ENCODE measurements at places on chromosomes 3 and 15.

GRCh38 chr3:107598926-107599771, 76.4 kb downstream of the BBX start:
- peaks cover 11% of the 10 kb centered on the region for H3K36me3 ChIP-seq
- H3K27ac ChIP-seq, result peak overlapping the region; percentile 78
- peak; percentile 84 for DNase-seq

GRCh38 chr3:6860954-6861624, at the start of gene GRM7:
GRM7 (plus strand) TSS chr3:6861115.
- peaks cover 17% of the 10 kb centered on the region for H3K27me3 ChIP-seq
- DNase-seq, result no peak
- H3K36me3 ChIP-seq, result no peaks in the 10 kb centered on the region
- H3K4me3 ChIP-seq, result peak within 1 kb of the TSS; percentile 24
- no peaks in the 10 kb centered on the region for H3K4me1 ChIP-seq
- H3K27ac ChIP-seq, result no peak within 1 kb of the TSS

DNA sequence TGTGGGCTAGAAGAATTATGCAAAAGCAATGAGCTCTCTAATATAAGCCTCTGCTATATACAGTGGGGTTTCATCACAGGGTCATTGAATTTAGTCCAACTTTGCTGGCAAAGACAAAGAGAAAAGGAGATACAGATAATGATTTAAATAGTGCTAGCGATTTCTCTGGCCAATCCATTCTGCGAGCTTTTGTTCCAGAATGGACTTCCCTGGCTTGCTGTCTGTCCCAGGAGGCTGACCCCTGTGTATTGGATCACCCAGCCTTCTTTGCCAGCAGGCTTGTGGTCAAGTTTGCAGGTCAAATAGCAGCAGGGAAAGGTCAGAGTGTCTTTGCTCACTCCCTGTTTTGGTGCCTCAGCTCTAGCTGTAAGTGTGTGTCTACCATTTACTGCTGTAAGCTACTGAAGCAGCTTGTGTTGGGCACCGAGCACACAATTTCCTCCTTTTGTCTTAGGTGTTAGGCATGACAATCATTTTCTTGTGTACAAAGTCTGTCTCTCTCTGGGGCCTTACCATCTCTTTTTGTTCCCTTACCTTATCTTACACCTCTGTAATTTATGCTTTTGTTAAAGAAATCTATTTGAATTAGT, 55.7 kb downstream of the UNC13C start:
- H3K4me3 ChIP-seq, result no peak overlapping the region
- DNase-seq, result no peak
- H3K27ac ChIP-seq, result no peak overlapping the region
- H3K27me3 ChIP-seq, result no peaks in the 10 kb centered on the region

DNA sequence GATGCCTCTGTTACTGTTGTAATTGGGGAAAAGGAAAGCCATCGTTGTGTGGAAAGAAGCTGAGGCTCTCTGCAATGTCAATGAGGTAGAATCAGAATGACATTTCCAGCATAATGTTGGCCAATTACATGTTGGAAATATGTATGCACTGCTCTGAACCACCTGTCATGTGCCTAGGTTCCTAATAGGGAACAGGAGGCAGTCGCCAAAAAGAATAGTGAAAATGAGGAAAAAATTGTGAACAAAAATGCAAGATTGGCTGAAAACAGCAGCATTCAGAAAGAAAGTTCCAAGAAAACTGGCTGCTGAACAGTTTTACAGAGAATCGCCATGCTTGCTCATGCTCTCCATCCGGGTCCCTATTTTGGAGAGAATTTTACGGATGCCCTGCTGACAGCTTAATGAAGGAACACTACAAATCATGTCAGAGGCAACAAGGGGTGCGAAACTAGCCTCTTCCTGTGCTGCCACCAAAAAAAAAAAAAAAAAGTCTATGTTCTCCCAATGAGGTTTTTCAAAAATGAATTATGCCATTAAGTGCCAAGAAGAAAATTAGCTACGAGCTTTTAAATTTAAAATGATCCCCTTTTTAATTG, 305.9 kb upstream of the ARRDC4 start:
- peaks cover 24% of the 10 kb centered on the region for H3K27me3 ChIP-seq
- H3K27ac ChIP-seq, result no peak overlapping the region
- H3K4me1 ChIP-seq, result no peaks in the 10 kb centered on the region

DNA sequence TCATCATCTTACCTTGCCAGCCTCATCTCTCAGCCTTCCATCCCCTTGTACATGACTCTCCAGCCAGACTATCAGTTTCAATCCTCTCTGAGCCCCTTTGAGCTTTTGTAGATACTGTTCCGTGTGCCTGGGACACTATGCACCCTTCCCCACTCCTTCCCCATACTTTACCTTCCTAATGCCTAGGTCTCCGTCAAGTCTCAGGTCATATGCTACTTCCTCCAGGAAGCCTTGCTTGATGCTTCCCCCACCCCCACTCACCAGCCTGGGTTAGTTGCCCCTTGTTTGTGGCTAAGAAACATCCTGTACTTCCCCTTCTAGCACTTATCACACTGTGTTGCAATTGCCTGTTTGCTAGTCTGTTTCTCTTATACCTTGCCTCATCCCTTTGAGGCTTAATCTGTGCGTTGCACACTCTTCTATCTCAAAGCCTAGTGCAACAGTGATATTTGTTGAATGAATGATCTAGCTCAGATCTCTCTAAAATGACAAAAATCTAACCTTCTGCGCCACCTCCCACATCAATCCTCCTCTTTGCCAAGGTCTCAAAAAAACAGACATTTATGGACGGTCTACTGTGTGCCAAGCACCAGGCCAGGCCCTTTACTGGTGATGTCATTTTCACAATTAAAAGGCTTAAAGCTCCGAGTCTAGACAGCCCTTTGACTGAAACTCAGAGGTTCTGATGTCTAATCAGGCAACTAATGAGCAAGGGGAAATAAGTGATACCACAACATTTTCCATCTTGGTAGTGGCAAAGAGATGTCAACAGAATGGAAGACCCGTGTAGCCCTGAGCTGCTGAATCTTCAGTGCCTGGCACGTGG, 6.5 kb upstream of the USP3 start:
- H3K4me3 ChIP-seq, result no peak overlapping the region
- no peak overlapping the region for H3K27ac ChIP-seq
- DNase-seq, result peak; percentile 88
- no peaks in the 10 kb centered on the region for H3K36me3 ChIP-seq
- H3K4me1 ChIP-seq, result peaks cover 64% of the 10 kb centered on the region

- peaks cover 34% of the 10 kb centered on the region for H3K36me3 ChIP-seq
- no peak for DNase-seq
- no peak overlapping the region for H3K4me3 ChIP-seq
- H3K4me1 ChIP-seq, result peaks cover 5% of the 10 kb centered on the region
- no peaks in the 10 kb centered on the region for H3K27me3 ChIP-seq
- H3K27ac ChIP-seq, result no peak overlapping the region
These were observed 10.8 kb upstream of the SEMA3B start for GRCh38 chr3:50258029-50258680.

DNA sequence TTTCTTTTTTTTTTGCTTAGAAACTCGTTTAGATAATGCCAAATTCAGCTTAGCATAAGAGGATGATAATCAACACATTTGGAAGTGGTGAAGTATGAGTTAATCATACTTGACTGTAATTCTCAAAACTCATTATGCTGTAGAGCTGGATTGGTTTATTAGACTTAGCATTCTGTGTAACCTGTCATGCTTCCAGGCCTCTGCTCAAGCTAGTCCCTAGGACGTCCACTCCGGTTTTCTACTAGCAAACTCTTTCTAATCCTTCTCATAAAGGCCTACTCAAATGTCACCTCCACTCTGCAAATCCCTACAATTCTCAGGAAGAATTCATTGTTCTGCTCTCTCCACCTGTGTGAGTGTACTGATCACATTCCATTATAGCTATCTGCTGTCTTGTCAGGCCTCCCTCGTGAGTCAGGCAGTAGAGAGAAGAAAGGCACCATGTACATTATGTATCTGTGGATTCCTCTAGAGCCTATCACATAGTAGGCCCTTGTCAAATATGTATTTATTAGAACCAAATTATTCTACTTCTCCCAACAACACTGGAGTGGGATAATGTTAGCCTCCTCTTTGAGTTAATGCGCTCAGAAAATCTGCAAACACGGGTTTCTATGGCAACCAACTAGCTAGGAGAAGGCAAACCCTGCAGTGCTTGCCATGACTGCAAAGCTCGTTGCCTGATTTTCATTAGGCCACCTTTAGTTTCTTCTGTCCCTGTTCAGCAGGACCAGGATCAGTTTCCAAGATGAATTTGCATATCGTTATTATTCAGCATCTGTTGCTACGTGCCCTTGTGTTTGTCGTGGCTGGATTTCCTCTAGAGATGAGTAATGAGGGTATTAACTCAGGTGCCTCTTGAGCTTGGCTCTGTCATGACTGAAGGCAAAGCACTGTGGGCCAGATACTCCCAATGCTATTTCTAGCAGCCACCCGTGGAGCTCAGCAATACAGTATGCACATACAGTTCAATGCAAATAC, 30.7 kb downstream of the ATP13A5 start:
- H3K27ac ChIP-seq, result no peak overlapping the region
- DNase-seq, result no peak
- H3K4me3 ChIP-seq, result no peak overlapping the region
- peaks cover 2% of the 10 kb centered on the region for H3K27me3 ChIP-seq

DNA sequence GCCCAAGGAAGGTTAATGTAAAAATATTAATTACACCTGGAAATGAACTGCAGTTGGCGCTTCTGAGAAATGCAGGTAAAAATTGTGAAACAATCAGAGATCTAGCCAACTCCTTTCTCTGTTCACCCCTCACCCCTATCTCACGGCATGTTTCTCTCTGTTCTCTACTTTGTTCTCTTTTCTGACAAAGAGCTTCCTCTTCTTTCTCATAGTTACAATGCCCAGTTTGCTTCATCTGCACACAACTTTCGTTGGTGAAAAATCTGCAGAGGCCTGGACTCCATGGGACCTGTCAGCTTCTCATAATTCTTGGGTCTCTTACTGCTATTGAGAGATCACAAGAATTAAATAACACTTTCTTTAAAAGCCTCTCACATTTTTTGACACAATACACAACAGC, 212.9 kb upstream of the LRRN1 start:
- no peak for DNase-seq
- H3K27me3 ChIP-seq, result no peaks in the 10 kb centered on the region
- no peak overlapping the region for H3K27ac ChIP-seq

- peaks cover 12% of the 10 kb centered on the region for H3K36me3 ChIP-seq
- H3K4me3 ChIP-seq, result peak overlapping the region; percentile 94
- H3K4me1 ChIP-seq, result peaks cover 23% of the 10 kb centered on the region
- peak; percentile 97 for DNase-seq
- no peaks in the 10 kb centered on the region for H3K27me3 ChIP-seq
These were observed 759 bp downstream of the WDR6 start for GRCh38 chr3:49007771-49008528.

- H3K36me3 ChIP-seq, result peaks cover 15% of the 10 kb centered on the region
- H3K27me3 ChIP-seq, result no peaks in the 10 kb centered on the region
- no peak overlapping the region for H3K4me3 ChIP-seq
- no peak for DNase-seq
These were observed 6.6 kb downstream of the PRKCD start for GRCh38 chr3:53167418-53168174.

- peak; percentile 89 for DNase-seq
- H3K27ac ChIP-seq, result peak overlapping the region; percentile 91
- peaks cover 2% of the 10 kb centered on the region for H3K27me3 ChIP-seq
- peaks cover 10% of the 10 kb centered on the region for H3K36me3 ChIP-seq
These were observed 56.6 kb upstream of the POMGNT2 start for GRCh38 chr3:43162230-43163084.

Data from activated CD4-positive, alpha-beta T cell treated with anti-CD3 and anti-CD28 coated beads, Interleukin-2, amount 10 ng/mL, durations not matched to agents 24 days and 14 days (primary cell).